ENCODE measurements at places on chromosomes 7 and 10.

GRCh38 chr7:103524042-103524907, 78.3 kb upstream of the SLC26A5 start:
- DNase-seq, result no peak

GRCh38 chr7:148905093-148905666, 21.1 kb upstream of the EZH2 start:
- no peak for DNase-seq

GRCh38 chr10:36493516-36493880, 631.9 kb upstream of the ANKRD30A start:
- DNase-seq, result peak; percentile 24

DNA sequence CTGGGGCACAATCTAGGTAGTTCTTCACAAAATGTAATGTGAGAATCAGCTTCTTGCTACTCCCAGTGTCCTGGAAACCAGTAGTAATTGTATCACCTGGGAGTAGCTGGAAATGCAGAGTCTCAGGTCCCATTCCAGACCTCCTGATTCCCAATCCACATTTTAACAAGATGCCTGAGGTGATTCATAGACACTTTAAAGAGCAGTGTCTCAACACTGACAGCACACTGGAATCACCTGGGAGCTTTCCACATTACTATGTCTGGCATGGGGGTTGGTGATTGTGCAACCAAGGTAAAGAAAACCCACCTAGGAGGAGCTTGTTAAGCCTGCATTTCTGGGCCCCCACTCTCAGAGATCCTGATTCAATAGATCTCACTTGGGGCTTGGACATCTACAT, 11.1 kb downstream of the DPY19L1 start:
- DNase-seq, result no peak

All from amniotic stem cell (primary cell).